ENCODE measurements at places on chromosomes 6 and 20.

- DNase-seq, result no peak
Observed at GRCh38 chr6:101266063-101266462, 127.4 kb upstream of the GRIK2 start.

- no peak for DNase-seq
Observed at GRCh38 chr6:156564807-156565149, 212.4 kb upstream of the ARID1B start.

GRCh38 chr6:99933129-99933528, 60.9 kb downstream of the MCHR2 start:
- no peak for DNase-seq

- DNase-seq, result peak; percentile 40
Observed at GRCh38 chr6:156866220-156867015, 89.2 kb downstream of the ARID1B start.

GRCh38 chr6:53795340-53795701, 516 bp downstream of the LRRC1 start:
- DNase-seq, result no peak

GRCh38 chr20:3749689-3750531, 17.4 kb downstream of the HSPA12B start:
- peak; percentile 36 for DNase-seq

- DNase-seq, result no peak
Observed at GRCh38 chr20:3093861-3094361, 9.4 kb upstream of the AVP start.

DNA sequence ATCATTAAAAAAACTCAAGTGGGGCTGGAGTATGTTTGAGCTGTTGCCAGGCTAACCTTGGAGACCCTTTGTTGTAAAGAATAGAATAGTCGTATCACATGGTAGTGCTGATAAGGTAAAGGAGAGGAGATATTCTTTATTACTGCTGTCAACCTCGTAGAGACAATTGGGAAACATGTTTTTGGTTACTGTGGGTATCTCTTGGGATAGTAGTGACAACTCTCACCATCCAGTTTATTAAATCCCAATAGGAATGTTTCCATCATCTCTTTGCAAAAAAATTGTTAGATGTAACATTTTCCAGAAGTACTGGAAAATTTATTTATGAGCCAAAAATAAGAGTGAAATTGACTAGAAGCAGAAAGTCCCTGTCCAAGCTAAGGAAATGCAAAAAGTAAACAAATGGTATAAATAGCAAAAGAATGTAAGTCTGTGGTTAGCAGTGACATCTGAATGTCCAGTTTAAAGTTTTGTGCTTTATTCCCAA, 829.3 kb upstream of the CITED2 start:
- no peak for DNase-seq

- no peak for DNase-seq
Observed at GRCh38 chr6:163543321-163543720, 128.8 kb downstream of the QKI start.

DNA sequence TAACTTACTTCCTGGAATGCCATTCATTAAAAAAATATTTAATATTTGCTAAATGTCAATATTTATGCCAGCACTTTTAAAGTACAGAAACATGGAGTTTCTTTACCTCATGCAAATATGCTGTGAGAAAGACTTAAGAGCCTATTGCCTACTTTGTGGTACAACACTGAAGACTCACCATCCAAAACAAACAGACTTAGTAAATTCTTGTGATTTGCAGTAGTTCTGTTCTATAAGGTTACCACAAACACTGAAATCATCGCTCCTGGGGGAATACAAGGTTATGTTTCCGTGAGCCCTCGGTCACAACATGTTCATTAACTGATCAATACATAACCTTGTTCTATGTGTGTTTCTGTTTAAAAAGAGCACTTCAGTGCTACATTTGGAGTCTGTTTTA, 78.3 kb downstream of the ATG5 start:
- DNase-seq, result no peak

GRCh38 chr6:96794980-96795379, 42.3 kb downstream of the GPR63 start:
- no peak for DNase-seq

DNA sequence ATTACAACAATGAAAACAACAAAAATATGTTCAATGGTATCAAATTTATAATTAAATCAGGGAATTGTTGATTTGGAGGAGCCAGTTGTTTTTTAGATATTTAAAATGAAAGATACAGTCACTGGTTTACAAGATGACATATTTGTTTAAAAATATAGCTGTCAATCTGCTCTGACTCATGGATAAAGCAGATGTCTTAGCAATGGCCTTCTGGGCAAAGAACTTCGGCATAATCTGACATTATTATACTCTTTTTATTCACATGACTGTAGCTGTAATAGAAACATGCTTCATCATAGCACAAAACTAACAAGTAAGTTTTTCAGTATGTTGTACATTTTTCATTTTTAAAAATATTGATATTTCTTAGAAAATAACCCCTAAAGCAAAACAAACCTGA, 267.4 kb downstream of the CENPW start:
- DNase-seq, result no peak

- DNase-seq, result peak; percentile 4
Observed at GRCh38 chr20:33211817-33212424, 5.2 kb upstream of the BPIFA3 start.

DNA sequence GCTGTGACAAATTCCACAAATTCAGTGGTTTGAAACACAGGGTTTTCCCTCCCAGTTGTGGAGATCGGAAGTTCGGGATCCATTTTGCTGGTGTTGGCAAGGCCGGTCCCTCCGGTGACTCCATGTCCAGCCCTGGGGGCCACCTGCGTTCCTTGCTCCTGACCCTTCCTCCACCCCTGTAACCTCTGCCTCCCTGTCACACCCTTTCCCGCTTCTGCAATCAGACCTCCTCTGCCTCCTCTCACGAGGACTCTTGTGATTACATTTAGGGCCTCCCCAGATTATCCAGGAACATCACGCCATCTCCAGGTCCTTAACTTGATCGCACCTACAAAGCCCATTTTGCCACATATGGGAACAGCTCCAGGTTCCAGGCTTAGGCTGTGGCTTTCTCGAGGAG, 12.5 kb downstream of the RPS6KA2 start:
- DNase-seq, result no peak

DNA sequence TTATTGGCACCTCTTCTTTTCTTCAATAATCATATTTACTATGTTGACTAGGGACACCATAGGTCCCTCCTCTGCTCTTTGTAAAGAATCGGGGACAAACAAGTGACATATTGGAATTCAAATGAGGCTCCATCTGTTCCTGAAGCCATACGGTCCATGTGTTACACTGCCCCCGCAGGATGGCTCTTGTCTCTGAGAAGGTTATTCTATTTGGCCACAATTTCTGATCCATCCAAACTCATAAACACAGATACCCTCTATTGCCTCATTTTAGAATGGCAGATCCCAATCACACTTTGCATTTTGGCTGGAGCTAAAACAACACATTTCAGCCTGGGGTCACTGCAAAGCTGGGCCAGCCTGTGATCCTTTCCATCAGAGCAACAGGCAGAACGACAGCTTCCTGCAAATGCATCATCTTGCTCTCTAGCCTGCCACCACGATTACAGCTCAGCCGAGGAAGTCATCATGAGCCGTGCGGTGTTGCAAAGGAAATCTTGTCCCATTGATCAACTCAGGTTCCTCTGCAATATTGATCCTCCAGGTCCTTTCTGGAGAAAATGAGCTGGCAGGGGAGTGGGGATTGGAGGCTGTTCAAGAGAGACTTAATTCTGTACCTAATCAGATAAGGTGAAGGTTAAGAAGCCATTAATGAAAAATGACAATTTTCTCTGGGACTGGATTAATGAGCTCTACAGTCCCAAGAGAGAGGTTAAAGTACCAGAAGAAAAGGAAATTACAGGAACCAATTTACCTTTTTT, 73.1 kb downstream of the AGPAT4 start:
- no peak for DNase-seq
